Kidney (tissue), 22 donors: ENCODE measurements at places on chromosomes 12 and 14.

DNA sequence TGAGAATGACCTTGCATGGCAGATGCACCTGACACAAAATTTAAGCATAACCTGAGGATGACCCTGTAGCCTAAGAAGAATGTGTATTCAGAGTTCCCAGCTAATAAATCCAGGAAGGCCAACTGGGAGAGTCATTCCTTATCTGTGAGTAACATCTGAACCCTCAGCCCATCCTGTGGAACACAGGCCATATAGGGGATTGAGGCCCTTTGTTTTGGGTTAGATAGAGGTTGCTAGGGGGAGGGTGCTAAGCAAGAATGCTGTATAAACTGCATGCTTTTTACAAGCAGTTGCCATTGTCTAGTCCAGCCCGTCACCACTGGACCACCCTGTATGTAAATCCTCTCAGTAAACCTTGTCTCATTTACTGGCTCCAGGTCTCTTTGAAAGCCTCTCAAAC lies 77.0 kb downstream of the BICD1 start:
- no peak for DNase-seq

GRCh38 chr12:124674937-124675336 lies 107.5 kb upstream of the NCOR2 start:
- no peak for DNase-seq

- DNase-seq: no peak
Observed at GRCh38 chr12:18706798-18707197, 31.0 kb downstream of the PLCZ1 start.

- DNase-seq: peak; percentile 69
Observed at GRCh38 chr12:116123451-116124258, 153.8 kb downstream of the MED13L start.

- no peak for DNase-seq
Observed at GRCh38 chr14:99318091-99318958, 46.3 kb upstream of the BCL11B start.

DNA sequence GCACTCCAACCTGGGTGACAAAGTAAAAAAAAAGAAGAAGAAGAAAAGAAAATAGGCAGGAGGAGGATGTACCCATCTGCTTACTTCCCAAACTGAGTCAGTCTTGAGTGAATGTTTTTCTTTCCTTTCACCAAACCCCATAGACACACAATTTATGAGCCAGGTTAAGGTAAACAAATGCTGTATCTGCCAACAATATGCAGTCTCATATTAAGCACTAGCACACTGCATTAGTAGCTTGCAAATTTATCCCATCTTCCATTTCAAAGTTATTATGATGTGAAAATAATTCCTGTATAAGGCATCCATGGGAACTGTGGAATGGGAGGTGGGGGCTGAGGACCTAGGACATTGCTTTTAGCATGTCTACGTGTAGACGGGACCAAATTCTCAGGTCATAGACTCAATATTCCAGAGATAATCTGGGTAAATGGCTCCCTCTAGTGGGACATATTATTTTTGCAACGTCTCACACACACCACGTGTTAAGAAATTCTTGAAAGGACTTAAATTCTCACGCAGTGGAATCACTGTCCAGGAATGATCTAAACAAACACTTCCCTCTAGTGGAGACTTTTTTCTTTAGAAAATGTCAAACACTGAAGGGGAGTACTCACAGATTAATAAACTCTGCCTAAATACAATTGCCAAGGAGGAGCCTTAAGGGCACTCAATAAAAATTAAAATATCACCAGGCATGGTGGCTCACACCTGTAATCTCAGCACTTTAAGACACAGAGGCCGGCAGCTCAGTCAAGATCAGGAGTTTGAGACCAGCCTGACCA lies 17.1 kb upstream of the OR10P1 start:
- DNase-seq: peak; percentile 67

DNA sequence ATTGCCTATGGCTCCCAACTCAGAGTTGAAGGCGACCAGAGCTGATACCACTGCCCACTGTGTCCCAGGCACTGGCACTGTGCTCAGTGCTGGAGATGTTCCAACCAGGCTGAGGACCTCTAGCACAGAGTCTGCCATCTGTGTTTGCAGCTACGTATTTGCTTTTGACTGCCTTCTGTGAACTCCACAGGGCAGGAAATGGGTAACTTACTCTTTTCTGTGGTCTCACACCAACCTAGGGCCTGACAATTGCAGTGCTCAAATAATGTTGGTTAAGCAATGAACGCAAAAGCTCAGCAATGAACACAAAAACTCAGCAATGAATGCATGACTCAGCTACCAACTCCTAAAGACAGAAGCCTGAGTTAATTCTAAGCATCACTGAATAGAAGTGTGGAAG lies 202.8 kb downstream of the NUAK1 start:
- no peak for DNase-seq

DNA sequence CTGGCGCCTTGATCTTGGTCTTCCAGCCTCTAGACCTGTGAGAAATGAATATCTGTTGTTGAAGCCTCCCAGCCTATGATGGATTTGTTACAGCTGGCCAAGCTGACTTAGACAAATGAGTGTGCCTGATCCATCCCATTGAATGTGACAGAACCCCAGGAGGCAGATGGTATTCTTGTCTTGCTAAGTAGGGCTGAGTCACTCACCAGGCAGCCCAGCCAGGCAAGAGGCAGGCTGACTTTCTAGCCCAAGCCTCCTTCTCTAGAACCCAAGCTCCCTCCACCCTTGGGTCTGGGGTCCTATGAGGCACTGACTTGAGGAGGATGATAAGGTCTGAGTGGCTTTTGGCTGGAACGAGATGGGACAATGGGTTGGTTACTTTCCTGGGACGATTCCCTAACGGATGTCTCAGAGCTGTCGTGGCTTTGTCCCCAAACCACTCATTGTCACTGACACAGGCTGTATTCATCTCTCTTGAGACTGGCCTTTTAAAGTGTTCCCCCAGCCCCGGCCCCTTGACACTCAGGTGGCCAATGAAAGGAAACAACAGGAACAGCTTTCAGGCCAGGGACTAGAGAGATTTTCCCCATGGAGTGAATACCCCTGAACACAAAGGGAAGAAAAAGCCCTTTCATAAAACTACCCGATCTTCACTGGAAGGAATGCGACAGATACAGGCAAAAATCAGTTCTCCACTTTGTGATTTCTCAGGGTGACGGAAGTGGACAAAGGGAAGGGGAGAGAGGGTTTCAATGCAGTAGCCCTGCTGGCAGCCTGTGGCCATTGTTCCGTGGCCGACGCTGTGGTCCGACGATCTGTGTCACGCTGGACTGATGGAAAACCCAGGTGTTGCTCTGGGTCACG lies 264.2 kb downstream of the AACS start:
- no peak for DNase-seq
